ENCODE measurements at places on chromosomes 7 and 10. TPM values are rescaled to one million over a fixed set of nuclear protein-coding genes. Genes with fewer than 3 reads are reported as not detected.

DNA sequence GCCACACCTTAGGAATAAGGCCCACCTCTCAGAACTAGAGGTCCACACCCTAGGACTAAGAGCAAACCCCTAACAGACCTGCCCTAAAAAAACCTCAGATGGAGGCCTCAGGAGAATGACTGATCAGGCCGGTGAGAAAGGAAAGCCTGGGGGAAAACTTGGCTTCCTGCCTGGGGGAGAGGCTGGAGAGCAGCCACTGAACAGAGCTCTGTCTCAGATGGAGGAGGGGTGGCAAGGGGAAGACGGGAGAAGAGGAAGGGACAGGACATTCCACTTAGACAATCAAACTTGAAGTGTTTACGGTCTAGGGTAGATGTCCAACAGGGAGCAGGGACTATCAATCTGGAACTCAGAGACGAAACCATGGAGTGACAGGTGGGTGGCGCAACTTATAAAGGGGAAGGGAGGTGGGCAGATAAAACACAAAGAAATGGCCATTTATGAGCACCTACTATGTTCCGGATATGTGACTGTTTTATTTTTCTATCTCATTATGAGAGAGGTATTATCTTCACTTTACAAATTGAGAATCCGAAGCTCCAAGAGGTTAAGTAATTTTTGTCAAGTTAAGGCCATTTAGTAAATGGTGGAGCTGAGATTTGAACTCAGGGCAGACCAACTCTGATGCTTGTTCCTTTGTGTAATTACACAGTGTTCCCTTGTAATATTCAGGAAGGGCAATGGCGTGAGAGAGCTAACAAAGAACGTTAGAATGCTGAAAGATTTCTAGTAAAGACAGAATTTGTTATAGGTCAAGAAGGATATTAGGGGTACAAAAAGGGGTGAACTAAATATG is 82.6 kb downstream of the DNMBP start:
- DNase-seq: no peak

DNA sequence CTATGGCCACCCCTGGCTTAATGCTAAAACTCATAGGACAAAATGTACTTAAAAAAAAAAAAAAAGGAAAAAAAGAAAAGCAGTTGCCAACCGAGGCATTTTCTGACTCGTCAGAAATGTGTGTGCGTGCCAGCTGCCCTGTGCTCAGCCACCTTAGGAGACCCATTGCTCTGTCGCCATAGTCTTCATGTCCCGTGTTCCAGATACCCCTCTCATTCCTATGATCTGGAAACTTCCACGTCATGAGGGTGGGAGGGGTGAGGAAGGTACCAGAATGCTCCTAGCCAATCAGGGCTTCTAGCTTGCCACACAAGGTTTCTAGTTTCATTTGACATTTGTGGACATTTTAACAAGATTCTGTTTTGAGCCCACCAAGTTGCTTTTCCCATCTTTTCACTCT is 212.9 kb downstream of the TCF7L2 start:
- DNase-seq: no peak

DNA sequence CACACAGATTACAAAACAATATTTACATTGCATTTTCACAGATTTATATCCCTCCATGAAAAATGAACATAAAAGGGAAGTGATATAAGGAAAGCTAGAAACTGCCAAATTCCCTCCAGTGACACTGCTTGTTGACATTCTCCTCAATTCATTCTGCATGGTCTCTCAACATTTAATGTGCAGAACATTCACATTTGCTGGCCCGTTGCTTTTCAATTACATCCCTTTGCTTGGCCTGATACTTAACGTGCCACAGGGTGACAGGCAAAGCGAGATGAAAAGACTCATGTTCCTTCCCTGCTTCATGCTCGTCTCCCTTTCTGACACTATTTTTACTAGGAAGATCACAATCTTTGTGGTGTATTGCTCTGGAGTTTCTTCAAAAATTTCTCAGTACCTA is 1019.7 kb upstream of the LRRN3 start:
- DNase-seq: no peak

DNA sequence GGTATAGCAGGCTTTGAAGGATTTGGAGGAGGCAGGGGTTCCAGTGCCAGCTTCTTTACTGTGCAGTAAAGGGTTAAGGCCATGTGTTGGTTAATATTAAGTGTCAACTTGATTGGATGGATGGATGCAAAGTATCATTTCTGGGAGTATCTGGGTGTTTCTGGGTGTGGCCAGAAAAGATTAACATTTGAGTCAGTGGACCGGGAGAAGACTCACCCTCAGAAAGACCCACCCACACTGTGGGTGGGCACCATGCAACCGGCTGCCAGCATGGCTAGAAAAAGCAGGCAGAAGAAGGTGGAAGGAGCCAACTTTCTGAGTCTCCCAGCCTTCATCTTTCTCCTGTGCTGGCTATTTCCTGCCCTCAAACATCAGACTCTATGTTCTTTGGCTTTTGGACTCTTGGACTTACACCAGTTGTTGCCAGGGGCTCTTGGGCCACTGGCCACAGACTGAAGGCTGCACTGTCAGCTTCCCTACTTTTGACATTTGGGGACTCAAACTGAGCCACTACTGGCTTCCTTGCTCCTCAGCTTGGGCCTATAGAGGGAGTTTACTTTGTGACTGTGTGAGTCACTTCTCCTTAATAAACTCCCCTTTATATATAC is 6.8 kb upstream of the TRUB1 start:
- DNase-seq: no peak

GRCh38 chr7:109939207-109939606 is 1151.7 kb upstream of the LRRN3 start:
- DNase-seq: no peak

Gene AGAP9
- 12.0 TPM for total RNA-seq

Gene AKR1D1
- not detected for total RNA-seq

Gene WNT16
- total RNA-seq: not detected

Gene CNTNAP2
- not detected for total RNA-seq
